ENCODE measurements at places on chromosomes 4 and X.

GRCh38 chr4:77453911-77454310 lies 151.7 kb upstream of the CXCL13 start:
- DNase-seq, result no peak

GRCh38 chrX:129748305-129748704 lies 9.5 kb downstream of the XPNPEP2 start:
- no peak for DNase-seq

GRCh38 chr4:176601124-176601523 lies 191.6 kb downstream of the VEGFC start:
- DNase-seq, result no peak

DNA sequence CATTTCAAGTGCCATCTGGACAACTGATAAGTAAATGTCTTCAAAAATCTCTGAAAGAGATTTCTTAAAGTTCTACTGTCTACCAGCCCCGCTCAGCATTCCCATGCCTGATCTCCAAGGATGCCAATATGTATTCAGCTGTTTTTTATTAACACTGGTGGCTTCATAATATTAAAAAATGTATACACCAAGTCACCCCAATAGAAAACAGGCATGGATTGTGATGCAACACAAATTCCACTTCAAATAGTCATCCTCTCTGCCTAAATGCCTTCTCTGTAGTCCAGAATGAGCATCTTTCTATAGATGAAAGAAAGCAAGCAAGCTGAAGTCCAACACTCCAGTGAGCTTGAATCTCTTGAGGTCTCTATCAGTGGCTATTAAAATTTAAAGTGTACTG lies 152.2 kb upstream of the PPARGC1A start:
- no peak for DNase-seq

DNA sequence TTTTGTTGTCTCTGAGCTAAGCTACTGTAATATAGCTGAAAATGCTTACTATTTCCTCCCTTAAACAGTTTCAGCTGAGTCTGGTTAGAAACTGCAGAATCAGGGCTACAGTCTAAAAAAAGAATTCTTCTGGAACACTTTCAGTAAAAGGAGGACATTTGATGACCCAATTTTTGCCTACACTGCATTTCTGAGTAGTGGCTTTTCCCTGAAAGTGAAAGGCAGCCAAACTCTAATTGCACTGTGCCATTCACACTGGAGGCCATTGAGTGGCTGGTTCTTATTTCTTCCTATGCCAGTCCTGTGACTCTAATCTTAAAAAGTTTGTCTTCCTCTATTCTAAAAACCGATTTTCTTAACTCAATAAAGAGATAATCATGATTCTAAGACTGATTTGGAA lies 526.0 kb downstream of the CFAP47 start:
- no peak for DNase-seq

- DNase-seq, result no peak
These were observed 92.5 kb upstream of the TEX13D start for GRCh38 chrX:124239911-124240310.

DNA sequence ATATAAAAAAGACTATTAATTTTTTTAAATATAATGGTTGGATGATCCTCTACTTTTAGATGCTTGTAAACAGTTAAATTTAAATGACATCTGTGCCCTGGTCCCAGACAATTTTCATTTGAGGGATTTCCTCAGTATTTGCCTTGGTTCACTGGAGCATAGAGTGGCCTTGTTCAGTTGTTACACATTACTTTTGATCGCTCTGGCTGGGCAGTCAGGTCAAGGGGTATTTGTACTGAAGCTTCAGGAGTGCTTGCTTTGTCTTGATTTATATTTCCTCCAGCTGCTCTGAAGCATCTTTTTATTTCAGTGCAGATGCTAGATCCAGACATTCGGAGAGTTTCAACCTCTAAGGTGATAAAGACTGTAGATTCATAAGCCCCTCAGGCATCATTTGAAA lies 50.0 kb downstream of the COMMD8 start:
- no peak for DNase-seq

- no peak for DNase-seq
These were observed 61.4 kb downstream of the BEX1 start for GRCh38 chrX:103002576-103002975.

DNA sequence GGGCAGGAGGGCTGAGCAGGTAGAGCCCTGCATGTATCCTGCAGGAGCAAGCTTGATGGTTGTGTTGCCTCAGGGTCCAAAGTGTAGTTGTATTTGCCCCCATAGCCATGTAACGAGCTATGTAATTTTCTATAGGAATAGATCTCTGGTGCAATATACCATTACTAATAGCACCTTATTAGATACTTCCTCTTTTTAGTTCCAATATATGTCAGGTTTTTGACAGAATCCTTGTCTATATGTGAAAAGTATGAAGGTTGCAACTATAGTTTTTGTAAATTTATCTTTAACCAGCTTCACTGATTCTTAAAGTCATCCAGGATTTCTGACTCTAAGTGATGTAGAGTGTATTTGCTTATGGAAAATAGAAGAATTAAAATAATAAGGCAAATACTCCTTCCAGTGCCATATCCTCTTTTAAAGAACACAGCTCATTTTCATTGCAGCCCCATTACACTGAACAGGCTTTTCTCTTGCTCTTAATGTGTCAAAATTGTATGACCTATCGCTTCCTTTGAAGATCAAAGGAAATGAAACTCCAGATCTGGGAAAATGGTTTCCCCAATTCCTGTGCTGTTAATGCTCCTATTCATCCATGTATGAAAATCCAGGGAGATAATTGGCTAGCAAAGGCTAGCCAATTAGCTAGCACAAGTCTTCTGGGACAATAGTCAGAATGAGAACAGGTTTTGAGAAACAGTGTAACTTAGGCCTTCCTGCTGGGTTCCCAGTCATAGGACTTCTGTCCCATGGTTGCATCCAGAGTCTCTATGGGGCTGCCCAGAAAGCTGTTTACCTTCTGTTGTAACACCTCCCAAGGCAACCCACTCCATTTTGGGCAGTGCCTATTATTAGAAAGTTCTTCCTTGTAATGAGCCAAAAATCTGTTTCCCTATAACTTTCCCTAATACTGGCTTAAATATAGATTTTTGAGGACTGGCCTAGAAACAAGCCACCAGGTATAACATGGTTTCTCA lies 90.6 kb downstream of the TSPAN7 start:
- no peak for DNase-seq

GRCh38 chrX:37666516-37666915 lies 19.1 kb upstream of the XK start:
- no peak for DNase-seq

DNA sequence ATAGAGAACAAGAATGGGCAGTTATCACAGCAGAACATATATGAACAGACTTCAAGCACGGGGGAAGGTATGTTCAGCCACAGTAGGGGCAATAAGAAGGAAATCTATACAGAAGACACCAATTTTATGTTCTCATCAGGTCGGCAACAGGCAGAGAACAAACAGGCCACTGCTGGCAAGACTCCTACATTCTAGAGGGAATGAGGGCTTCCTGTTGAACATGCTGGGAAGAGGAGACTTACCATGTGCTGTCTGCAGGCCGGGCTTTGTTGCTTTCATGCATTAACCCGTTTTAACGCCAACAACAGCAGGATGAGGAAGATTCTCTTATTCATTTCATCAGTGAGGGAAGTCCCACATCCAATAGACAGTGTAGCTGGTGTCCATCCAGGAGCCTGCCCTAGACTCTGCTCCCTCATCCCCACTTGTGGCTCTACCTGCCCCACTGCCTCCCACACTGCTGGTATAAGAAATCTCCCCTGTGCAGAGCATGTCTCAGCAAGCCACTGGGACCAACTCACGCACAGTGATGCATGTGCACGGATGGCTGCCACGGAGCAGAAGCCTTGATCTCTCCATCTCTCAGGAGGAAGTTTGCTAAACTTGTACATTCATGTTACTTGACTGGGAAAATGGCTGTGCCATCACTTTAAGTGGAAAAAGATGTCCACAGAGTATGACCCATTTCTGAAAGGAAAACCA lies 84.5 kb downstream of the ACOX3 start:
- DNase-seq, result no peak

DNA sequence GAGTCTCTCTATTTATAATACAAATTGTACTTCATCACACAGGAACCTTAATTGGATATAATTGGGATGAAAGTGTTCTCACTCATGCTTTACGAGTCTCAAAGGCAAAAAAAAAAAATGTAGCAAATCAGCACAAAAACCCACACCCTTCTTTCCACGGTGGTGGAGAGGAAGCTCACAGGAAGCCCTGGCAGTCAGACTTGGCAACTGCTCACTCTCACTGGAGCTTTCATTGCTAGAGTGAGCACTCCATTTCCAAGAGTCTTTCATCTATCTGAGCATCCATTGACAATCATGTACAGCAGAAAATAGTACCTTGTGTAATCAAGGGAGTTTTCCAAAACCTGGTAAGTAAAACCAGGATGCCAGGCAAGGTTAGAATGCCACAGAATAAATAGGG lies 2159.4 kb upstream of the AGA start:
- no peak for DNase-seq

DNA sequence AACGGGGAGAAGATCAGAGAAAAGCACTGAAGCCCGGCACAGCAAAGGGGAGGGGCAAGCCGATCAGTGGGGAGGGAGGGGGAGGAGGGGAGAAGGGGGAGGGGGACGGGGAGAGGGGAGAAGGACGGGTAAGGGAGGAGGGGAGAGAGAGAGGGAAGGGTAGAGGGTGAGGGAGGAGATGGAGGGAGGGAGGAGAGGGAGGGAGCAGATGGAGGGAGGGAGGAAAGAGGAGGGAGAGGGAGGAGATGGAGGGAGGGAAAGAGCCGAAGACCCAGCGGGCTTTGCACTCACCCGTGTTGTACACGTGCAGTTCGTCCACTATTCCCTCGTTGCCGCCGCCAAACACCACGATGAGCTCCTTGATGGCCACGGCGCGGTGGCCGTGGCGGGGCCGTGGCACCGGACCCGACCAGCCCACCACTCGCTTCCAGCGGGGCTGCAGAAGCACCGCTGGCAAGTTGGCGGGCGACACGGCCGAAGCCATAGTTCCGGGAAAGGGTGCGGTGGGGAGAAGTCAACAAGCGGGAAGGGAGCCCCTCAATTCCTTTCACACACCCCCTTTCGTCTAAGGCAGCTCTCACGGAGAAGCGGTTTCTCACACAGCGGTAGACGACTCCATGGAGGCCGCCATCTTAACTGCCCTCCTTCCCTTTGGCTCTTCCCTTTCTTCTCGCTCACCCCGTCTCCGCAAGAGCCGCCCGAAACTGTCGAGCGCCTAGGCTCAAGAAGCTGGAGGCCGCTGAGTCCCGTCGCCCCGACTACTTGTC lies 1.1 kb downstream of the HCFC1 start:
- DNase-seq, result no peak

DNA sequence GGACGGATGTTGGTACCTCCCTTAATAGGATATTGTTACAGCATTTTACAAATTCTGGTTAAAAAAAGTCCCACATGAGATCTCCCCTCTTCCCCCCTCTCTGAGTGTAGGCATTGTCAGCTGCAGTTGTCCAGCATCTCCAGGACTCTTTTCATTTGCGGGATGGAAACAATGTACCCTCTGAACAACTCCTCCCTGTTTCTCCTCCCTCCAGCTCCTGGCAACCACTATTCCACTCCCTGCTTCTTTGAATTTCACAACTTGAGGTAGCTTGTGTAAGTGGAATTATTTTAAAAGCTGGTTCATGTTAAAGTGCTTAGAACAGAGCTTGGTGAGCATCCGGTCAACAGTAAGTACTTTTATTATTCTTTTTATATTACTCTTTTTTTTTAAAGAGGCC lies 69.8 kb downstream of the TBL1X start:
- no peak for DNase-seq

GRCh38 chr4:6199422-6199921 lies 877 bp downstream of the JAKMIP1 start:
- no peak for DNase-seq
